ENCODE measurements at places on chromosomes 11 and 22. TPM values are rescaled to one million over a fixed set of nuclear protein-coding genes. Genes with fewer than 3 reads are reported as not detected.

- H3K4me1 ChIP-seq, result no peaks in the 10 kb centered on the region
- peaks cover under 1% of the 10 kb centered on the region for H3K27me3 ChIP-seq
- no peak overlapping the region for H3K27ac ChIP-seq
- H3K36me3 ChIP-seq, result no peaks in the 10 kb centered on the region
- DNase-seq, result peak; percentile 38
Measured at GRCh38 chr11:6298605-6299004, 21.7 kb downstream of the CAVIN3 start.

GRCh38 chr11:75133976-75134375 is 16.9 kb upstream of the SLCO2B1 start:
- H3K27me3 ChIP-seq, result peaks cover 19% of the 10 kb centered on the region
- H3K4me1 ChIP-seq, result no peaks in the 10 kb centered on the region
- no peaks in the 10 kb centered on the region for H3K36me3 ChIP-seq
- no peak overlapping the region for H3K27ac ChIP-seq

The ISX gene
- total RNA-seq, result 3.0 TPM

- no peaks in the 10 kb centered on the region for H3K36me3 ChIP-seq
- no peak overlapping the region for H3K27ac ChIP-seq
- H3K27me3 ChIP-seq, result no peaks in the 10 kb centered on the region
- no peaks in the 10 kb centered on the region for H3K4me1 ChIP-seq
- DNase-seq, result no peak
Measured at GRCh38 chr11:99911116-99911515, 776.0 kb upstream of the ARHGAP42 start.

- H3K27me3 ChIP-seq, result peaks cover 6% of the 10 kb centered on the region
- H3K4me3 ChIP-seq, result no peak overlapping the region
- H3K4me1 ChIP-seq, result peaks cover 27% of the 10 kb centered on the region
- no peak for DNase-seq
- no peak overlapping the region for H3K27ac ChIP-seq
Measured at GRCh38 chr11:75592715-75593114, 30.7 kb downstream of the SERPINH1 start.

DNA sequence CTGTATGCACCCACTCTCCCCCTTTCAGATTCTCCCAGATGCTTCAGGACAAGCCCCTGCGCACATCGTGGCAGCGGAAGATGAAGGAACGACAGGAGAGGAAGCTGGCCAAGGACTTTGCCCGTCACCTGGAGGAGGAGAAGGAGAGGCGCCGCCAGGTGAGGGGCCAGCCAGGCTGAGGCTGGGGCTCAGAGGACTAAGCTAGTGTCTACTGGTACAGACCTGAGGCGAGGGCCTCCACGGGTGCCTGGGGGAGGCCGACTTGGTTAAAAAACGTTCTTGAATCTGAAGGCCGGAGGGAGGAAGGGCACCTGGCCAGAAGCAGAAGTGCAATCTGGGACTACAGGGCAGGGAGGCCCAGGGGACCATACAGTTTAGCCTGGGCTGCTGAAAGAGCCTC is 6.0 kb downstream of the CCDC86 start:
- no peak overlapping the region for H3K4me3 ChIP-seq
- no peak overlapping the region for H3K27ac ChIP-seq
- H3K36me3 ChIP-seq, result peaks cover 29% of the 10 kb centered on the region

DNA sequence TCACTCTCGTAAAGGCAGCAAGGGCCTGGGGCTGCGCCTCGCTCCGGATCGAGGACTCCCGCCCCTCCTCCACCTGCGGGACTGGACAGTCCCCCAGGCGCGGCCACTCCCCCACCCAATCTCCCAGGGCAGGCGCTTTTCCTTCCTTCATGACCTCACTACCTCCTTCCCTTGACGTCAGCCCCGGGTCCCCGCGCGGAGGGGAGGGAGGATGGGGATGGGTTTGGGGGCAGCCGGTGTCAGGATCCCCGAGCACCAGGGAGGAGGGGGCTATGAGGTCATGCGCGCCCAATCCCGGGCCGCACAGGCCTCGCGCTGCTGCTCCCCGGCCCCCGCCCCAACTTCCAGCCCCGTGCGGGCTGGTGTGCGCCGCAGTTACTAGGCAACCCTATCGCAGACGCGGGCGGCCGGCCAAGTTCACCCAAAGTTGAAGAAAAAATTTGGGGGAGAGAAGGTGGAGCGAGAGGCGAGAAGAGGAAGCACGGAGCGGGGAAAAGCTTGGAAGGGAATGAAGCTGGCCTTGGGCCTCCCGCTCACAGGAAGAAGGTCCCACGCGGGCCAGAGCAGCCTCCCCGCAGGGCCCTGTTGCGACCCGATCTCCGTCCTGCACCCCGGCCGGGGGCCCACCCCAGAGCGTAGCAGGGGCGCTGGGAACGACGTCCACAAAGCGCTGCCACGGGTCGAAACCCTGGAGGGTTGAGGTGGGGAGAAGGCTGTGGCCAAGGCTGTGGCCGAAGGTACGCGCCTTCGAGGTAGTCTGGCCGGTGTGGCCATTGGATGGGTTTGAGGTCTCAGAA is 8.3 kb downstream of the WT1 start:
- peaks cover 10% of the 10 kb centered on the region for H3K27me3 ChIP-seq
- no peak overlapping the region for H3K27ac ChIP-seq
- no peak overlapping the region for H3K4me3 ChIP-seq

The SNU13 gene
- total RNA-seq, result 276 TPM

DNA sequence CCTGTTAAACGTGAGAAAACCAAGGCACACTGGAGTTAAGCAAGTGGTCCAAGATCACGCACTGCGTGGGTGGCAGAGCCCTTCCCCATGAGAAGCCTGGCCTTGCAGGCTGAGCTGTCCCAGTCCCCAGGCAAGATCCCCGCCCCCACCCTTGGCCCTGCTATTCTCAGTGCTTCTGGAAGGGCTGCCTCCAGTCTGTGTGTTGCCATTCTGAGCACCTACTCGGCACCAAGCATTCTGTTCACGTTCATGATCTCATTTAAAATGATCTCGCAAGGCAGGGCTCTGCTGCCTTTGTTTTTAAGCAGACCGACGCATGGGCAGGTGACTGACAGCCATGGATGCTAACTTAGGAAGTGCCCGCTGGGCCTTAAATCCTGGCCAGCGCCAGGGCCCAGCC is 62.8 kb downstream of the PHF21B start:
- H3K4me3 ChIP-seq, result no peak overlapping the region
- peaks cover 61% of the 10 kb centered on the region for H3K27me3 ChIP-seq
- no peak for DNase-seq
- H3K4me1 ChIP-seq, result no peaks in the 10 kb centered on the region
- H3K27ac ChIP-seq, result no peak overlapping the region
- H3K36me3 ChIP-seq, result no peaks in the 10 kb centered on the region

The SORL1 gene
- 21.3 TPM for total RNA-seq

DNA sequence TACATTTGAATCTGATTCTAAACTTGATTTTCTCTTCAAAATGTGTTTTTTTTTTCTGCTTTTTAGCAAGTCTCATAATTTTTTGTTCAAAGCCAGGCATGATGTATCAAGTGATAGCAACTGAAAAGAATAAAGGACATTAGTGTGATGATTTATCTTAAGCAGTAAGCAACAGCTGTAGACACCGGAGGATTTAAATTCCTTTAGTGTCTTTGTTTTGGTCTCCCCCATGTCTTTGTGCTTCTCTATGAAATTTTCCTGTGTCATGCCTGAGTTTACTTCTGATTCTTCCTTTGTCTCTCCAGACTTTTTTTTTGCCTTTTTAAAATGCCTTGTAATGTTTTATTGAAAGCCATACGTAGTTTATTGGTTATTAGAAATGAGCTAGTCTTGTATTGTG is 934.2 kb upstream of the RAG2 start:
- H3K27me3 ChIP-seq, result no peaks in the 10 kb centered on the region
- DNase-seq, result no peak
- no peak overlapping the region for H3K27ac ChIP-seq
- no peaks in the 10 kb centered on the region for H3K36me3 ChIP-seq

GRCh38 chr11:17161515-17161914 is 46.3 kb downstream of the PIK3C2A start:
- no peak overlapping the region for H3K27ac ChIP-seq
- H3K36me3 ChIP-seq, result no peaks in the 10 kb centered on the region
- H3K4me3 ChIP-seq, result no peak overlapping the region
- peaks cover 60% of the 10 kb centered on the region for H3K4me1 ChIP-seq
- no peaks in the 10 kb centered on the region for H3K27me3 ChIP-seq
- no peak for DNase-seq

GRCh38 chr11:133934096-133934495 is 22.7 kb downstream of the IGSF9B start:
- H3K4me1 ChIP-seq, result no peaks in the 10 kb centered on the region
- peaks cover 3% of the 10 kb centered on the region for H3K27me3 ChIP-seq
- H3K36me3 ChIP-seq, result no peaks in the 10 kb centered on the region
- H3K27ac ChIP-seq, result no peak overlapping the region
- no peak for DNase-seq
- H3K4me3 ChIP-seq, result no peak overlapping the region

GRCh38 chr11:15801126-15801525 is 555.2 kb downstream of the SOX6 start:
- no peaks in the 10 kb centered on the region for H3K4me1 ChIP-seq
- H3K4me3 ChIP-seq, result no peak overlapping the region
- no peaks in the 10 kb centered on the region for H3K27me3 ChIP-seq
- no peaks in the 10 kb centered on the region for H3K36me3 ChIP-seq

The VWCE gene
- 27.6 TPM for total RNA-seq

DNA sequence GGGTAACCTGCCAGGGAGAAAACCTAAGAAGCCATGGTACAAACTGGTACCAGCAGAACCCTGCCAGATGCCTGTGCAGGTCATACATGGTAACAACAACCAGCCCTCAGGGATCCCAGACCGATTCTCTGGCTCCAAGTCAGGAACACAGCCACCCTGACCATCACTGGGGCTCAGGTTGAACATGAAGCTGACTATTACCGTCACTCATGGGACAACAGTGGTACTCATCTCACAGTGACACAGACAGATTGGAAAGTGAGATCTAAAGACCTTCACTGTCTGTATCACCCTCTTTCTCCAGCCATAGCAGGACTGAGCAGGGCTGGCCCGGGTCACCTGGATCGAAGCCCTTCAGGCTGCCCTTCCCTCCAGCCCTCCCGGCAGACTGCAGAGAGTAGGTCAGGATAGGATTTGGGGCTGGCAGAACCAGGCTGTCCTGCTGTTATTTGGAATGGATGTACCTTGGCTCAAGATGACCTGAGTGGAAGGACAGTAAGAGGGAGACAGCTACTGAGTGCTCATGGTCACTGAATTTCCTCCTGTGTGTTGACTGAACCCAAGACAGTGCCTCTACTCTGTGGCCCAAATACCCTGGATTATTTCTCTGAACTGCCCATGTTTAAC is 94.7 kb downstream of the GGTLC2 start:
- DNase-seq, result no peak
- H3K27ac ChIP-seq, result no peak overlapping the region
- no peak overlapping the region for H3K4me3 ChIP-seq
- no peaks in the 10 kb centered on the region for H3K36me3 ChIP-seq
- H3K4me1 ChIP-seq, result no peaks in the 10 kb centered on the region

DNA sequence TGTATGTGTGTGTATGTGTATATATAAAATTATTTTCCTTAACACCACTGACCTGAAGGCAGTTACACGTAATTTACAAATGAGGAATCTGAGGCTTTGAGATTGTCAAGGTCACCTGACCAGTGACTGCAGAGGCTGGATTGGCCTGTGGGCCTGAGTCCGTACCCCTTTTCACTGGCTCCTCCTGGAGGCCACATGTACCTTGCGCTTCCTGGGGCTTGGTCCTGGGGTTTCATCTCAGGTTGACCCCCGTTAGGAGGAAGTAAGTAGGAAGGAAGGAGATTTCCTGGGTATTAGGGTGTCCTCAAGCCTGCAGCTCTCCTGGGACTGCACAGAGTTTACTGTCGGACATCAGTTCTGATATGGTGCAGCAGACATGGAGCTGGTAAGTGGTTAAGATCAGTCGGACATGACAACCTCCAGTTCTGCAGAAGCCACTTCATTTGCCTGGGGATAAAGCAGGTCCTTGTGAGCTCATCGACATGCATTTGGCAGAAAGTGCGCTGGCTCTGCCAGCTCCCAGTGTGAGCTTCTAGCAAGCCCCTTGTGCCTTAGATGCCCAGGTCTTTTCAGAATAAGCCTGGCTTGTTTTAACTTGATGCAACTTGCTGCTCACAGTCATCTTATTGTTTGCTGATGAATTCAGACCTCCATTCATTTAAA is 36.6 kb downstream of the ST3GAL4 start:
- H3K27ac ChIP-seq, result no peak overlapping the region
- no peaks in the 10 kb centered on the region for H3K36me3 ChIP-seq
- peak; percentile 15 for DNase-seq
- no peaks in the 10 kb centered on the region for H3K27me3 ChIP-seq
- no peak overlapping the region for H3K4me3 ChIP-seq

DNA sequence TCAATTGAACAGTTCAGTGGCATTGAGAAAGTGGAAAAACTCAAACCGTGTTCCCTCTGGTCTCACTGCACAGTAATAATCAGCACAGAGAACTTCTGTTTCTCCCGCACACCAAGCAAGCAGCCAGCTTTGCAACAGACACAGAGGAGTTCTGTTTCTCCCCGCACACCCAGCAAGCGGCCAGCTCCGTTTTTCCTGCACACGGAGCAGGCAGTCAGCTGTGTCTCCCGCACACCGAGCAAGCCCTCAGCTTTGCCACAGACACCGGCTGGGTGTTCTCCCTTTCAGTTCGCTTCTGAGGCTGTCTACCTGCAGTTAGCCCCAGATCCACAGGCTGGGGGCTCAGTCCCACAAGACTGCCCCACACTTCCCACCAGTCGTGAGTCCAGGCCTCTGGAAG is 9.9 kb upstream of the TALDO1 start:
- no peaks in the 10 kb centered on the region for H3K36me3 ChIP-seq
- H3K4me1 ChIP-seq, result peaks cover 31% of the 10 kb centered on the region
- no peak overlapping the region for H3K4me3 ChIP-seq
- no peak overlapping the region for H3K27ac ChIP-seq
- no peak for DNase-seq
- peaks cover 17% of the 10 kb centered on the region for H3K27me3 ChIP-seq

DNA sequence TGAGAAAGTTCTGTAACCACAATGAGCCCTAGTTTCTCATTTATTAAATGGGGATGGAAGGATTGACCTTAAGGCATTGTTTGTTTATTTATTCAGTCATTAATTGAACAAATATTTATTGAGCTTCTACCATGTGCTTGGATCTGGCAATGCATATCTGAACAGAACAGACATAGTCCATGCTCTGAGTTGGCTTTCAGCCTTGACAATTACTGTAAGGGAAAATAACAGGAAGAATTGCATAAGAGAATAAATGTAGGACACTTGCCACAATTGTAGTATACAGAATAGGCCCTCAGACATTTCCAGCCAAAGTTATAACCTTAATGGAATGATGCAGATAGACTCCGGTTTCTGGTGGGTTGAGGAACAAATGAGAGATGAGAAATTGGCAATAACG is 160.5 kb upstream of the TTC12 start:
- no peak overlapping the region for H3K4me3 ChIP-seq
- H3K27ac ChIP-seq, result no peak overlapping the region
- H3K4me1 ChIP-seq, result no peaks in the 10 kb centered on the region
- no peaks in the 10 kb centered on the region for H3K27me3 ChIP-seq

DNA sequence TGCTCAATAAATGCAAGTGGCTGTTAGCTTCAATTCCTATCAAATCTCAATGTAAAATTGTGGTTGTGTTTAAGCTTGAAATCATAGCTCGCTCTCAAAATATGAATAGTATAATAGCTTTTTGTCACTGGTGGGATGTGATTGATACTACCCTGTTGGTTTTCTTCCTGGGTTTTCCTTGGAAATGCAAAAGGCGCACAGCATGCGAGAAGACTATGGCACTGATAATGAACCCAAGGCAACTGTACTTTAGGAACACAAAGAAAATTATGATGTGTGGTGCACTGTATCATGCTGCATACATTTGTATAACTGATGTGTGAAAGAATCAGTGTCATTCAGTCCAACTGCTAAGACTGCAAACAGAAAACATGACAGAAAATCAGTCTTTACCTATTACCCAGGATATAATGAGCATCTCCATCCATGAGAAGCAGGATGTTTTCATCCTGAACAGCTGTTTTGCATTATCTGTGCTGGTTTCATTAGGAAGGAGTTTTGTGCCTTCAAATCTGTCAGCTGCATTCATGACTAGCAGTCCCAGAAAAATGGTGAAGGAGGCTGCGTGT is 101.2 kb downstream of the TRPC6 start:
- no peak overlapping the region for H3K27ac ChIP-seq
- no peaks in the 10 kb centered on the region for H3K36me3 ChIP-seq
- H3K4me1 ChIP-seq, result no peaks in the 10 kb centered on the region
- H3K4me3 ChIP-seq, result no peak overlapping the region
- DNase-seq, result no peak

All from HepG2 (cell line).